ENCODE measurements at places on chromosomes 11 and 22. TPM values are rescaled to one million over a fixed set of nuclear protein-coding genes. Genes with fewer than 3 reads are reported as not detected.

Gene MMP1
- polyA plus RNA-seq = 0.15 TPM

Gene SERHL2
- polyA plus RNA-seq = 3.4 TPM

GRCh38 chr11:76742902-76743301, 40.3 kb upstream of the TSKU start:
- DNase-seq = peak; percentile 38

DNA sequence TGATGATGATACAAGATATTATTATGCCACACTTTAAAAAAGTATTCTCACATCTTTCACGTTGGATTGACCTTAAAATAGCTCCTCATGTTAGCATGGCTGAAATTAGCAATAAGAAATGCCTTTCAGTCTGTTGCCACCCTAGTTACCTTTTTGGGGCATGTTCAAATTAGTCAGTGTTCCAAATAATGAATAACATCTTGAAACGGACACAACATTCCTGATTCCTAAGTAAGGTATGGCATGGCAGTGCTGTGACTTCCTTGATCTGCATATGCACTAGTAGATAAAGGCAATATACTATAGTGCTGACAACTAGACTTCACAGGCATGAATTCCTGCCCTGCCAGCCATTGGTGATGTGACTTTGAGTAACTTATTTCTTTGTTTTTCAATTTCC, 914.5 kb downstream of the METTL15 start:
- DNase-seq = no peak

GRCh38 chr22:20395181-20395906, 1.4 kb downstream of the ZNF74 start:
- DNase-seq = no peak
